ENCODE measurements at places on chromosomes 12 and 14.
A peak's percentile ranks its signal among the peaks of the same experiment; 100 is the strongest.

- no peak for DNase-seq
These were observed 462.6 kb downstream of the PRKD1 start for GRCh38 chr14:29465095-29465494.

GRCh38 chr12:76765598-76765997, 1.7 kb downstream of the ZDHHC17 start:
- no peak for DNase-seq

- no peak for DNase-seq
These were observed 542.7 kb upstream of the LMO3 start for GRCh38 chr12:17148706-17149105.

DNA sequence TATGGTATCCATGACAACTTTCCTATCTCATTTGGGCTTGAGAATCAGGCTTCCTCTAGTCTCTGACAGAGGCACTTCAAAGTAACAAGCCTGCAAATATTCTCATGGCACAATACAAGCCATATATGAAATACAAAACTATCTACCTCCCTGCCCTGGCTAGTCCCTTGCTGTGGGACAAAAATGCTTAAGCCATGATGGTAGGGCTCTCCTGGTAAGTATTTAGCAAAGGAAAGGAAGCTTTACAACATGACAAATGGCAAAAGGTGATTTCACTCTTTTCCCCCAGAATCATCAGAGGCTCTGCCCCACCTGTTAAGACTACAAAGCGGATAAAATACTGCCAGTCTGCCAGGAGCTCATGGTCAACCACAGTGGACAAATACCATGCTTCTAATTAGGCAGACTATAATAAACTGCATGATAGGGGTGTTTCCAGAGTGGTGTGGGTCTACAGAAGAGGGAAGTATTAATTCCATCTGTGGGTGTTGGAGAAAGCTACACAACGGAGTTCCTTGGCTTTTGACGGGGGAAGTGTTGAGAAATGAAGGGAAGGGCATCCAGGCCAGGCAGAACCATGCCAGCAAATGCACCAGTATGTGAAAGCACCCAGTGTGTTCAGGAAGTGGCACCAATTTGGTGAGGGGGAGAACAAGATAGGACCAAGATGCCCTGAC, 92.9 kb downstream of the SPTSSA start:
- no peak for DNase-seq

DNA sequence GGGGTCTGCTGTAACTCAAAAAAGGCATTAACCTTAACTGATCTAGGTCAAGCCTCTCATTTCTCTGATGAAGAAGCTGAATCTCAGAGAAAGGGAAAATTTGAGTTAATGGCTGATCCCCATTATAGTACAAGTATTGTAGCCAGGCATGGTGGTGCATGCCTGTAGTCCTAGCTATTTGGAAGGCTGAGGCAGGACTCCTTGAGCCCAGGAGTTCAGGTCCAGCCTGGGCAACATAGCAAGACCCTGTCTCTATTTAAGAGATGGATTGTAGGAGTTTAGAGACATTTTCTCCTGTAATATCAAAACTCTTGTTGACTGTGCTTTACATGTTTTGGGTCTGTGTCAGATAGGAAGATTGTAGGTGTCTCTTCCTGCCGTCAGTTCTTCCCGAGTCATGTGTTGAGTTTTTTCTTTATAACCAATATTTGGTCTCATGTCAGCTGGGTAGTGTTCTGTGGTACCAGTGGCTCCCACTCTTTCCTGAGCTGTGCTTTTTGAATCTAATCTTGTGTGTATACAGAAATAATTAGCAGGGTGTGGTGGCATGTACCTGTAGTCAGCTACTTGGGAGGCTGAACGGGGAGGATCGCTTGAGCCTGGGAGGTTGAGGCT, 8.6 kb downstream of the COPZ1 start:
- no peak for DNase-seq

DNA sequence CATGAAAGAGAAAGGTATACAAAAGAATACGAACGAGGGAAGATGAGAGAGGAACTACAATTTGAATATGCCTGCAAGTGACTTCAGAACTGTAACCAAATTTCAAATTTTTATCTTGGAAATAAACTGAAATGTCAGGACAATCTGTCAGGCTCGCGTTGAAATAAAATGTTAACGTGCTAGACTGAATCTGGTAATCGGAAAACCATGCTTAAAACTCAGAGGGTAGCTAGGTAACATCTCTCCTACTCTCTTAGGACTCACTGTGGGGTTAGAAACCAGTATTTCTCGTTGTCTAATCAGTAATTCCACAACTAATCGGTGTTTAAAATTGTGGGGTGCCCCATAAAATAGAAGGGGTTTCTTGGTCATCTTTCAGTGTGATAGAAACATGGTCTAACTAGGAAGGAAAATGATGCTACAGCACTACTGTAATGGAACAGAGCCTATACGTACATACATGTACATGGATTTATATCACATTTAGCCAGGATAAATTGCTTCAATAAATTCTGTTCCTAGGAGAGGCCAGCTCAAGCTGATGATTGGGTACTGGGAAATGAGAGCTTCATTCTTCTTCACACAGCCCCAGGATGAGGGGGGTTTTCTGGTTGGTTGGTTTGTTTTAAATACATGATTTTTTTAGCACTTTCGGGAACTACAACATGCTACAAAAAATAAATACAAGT, 23.9 kb downstream of the ATF7 start:
- no peak for DNase-seq

- DNase-seq: no peak
These were observed 122.2 kb downstream of the DAAM1 start for GRCh38 chr14:59310633-59311032.

- DNase-seq: no peak
These were observed 2.3 kb upstream of the CEBPE start for GRCh38 chr14:23121361-23121771.

DNA sequence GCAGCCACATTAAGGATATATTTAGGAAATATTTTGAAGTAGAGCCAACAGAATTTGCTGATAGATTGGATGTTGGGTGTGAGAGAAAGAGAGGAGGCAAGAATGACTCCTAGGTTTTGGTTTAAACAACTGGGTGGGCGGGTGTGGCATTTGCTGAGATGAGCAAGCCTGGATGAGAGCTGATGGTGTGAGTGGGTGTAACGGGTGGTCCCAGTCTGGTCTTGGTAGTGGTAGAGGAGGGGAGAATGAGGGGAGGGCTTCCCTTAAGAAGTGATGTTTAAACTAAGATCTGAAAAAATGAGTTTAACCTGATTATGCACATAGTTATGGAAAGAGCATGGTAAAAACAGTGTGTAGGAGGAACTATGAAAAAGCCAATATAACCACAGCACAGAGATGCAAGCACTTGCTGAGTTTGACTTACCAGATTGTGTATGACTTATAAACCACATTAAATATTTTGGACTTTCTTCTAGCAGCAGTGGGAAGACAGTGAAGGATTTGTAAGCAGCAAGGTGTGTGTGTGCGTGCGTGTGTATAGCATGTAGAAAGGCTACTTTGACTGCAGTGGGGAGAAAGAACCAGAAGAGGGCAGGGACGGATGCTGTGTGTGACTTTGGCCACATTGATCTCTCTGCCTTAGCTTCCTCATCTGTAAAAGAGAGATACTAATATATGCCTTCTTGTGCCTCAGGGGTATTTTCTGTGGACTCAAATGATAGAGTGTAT, 139.7 kb downstream of the PRIMA1 start:
- no peak for DNase-seq

- DNase-seq: no peak
These were observed 470.3 kb downstream of the FOXG1 start for GRCh38 chr14:29236848-29237247.

DNA sequence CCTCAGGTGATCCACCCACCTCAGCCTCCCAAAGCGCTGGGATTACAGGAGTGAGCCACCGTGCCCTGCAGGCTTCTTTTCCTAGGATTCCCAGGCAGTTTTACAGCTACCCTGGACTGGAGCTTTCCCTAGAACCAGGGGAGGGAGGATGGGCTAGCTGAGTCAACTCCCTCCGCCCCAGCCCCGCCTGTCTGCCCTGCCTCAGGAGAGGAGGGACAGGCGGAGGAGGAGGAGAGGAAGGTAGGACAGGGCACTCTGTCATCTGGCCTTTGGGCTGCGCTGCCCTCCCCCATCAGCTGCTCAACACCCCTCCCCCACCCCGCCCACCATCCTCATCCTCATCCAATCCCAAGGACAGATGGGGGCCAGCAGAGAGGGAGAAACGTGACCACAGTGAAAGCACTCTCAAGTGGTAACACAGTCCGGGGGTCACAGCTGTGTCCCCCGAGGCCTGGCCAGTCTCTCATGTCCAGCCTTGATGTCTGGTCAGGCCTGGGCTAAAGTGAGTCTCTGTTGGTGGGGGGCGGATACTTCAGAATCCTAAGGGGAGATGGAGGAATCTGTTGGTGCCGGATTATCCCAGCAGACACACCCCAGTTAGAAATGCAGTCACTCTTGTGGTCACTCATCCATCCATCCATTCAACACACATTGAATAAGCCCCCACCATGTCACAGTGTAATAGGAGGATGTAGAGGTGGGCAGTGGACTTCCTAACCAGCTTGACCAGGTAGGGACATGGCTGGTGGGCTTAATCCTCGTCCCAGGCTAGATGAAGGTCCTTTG, 12.3 kb downstream of the FIGNL2 start:
- no peak for DNase-seq

- DNase-seq: no peak
These were observed 39.7 kb downstream of the DHRS2 start for GRCh38 chr14:23675906-23676305.

DNA sequence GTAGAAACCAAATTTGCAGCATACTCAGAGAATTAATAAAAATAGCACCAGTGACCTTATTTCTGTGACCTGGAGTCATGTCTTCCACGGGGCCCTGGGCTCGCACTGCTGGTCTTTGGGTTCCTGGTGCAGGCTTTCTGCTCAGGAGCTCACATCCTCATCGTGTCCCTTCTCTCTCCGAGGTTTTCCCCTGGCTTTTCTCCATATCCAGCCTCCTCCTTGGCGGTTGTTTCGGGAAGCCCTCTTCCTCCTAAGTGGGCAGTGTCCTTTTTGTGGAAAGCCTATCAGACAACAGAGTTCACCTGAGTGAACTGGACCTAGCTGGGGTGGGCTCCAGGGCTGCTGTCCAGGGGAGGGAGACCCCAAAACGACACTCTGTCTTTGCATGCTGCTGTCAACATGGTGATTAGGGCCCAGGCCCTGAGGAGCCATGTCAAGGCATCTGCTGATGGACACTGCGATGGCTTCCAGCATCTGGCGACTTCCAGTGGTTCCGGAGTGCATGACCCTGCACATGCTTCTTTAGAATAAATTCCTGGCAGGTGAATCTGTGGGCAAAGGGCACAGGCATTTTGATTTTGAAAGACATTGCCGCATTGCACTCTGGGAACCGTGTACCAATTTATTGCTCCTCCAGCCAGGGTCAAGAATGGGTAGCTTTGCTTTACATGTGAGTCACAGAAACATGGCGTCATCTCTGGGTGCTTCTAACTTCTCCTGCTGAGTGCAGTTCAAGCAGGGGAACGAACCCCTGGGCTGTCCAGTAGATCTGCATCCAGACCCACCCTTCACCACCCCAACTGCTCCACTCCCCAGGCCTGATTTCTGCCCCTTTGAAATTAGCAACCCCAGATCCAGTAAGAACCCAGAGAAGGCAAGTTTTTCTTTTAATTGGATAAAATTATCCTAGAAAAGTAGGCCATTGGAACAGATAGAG, 136.8 kb downstream of the ADGRD1 start:
- no peak for DNase-seq

DNA sequence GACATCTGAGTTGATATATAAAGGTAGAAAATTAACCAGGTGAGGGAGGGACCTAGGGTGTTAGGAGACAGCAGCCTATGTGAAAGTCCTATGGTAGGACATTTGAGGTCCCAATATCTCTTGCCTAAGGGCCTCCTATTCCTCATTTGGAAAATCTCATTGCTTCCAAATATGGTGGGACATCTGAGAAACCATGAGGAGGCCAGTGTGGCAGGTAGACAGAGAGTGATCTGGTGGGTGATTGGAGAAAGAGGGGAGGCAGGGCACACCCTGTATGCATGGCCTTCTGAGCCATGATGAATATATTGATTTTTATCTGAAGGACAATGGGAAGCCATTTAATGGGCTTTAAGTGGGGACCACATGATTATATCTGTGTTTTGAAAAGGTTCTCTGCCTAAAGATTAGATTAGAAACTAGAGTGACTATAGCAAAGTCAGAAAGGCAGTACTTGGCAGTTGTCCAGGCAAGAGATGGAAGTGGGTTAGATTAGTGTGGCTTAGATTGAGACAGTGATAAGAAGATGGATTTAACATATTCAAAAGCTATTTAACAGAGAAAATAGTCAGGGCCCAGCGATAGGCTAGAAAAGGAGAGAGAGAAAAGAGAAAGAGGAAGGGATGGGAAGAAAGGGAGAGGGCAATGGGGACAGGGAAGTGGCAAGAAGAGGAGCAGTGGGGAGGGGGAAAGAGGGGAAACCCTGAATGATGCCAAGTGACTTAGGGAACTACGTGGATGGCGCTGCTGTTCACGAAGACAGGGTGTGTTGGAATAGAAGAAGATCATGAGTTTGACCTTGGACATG, 237.2 kb upstream of the SRRM4 start:
- no peak for DNase-seq

- DNase-seq: no peak
These were observed 38.8 kb downstream of the SLC15A5 start for GRCh38 chr12:16238661-16239060.

GRCh38 chr12:105271364-105271763, 35.4 kb upstream of the APPL2 start:
- no peak for DNase-seq

GRCh38 chr14:47191700-47192099, 483.7 kb downstream of the MDGA2 start:
- no peak for DNase-seq

- no peak for DNase-seq
These were observed 63.3 kb upstream of the TBX3 start for GRCh38 chr12:114747012-114747858.

DNA sequence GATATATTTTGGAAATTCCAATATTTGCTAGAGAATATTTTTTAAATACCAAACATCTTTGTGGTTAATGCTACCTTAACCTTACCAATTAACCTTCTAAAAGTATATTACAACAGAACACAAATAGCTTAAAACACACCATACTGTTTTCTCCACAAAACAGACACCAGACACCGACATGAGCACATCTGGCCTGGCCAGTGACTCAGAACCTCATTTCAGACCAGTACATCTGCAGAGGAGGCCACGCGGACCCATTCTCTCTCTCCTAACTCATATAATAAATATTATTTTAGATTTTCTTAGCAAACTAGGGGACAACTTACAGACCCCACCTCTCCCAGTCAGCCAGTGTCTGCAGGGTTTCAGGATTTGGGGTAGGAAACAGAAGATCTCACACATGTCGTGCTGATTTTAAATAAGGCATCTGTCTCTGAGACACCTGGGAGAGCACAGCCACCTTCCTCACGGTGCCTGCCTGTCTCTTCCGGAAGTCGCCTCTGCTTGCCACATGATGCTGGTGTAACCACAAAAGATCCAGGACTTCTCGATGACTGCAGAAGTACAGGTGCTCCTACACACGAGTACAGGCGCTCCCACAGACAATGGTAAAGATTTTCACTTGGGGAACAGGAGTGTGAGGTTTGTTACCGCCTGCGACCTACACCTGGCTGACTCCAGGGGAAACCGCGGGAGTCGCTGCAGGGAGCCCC, 9.7 kb upstream of the ANKLE2 start:
- DNase-seq: peak; percentile 58

GRCh38 chr14:76081642-76082041, 70.1 kb upstream of the GPATCH2L start:
- DNase-seq: no peak

GRCh38 chr12:21656905-21657325, 727 bp downstream of the LDHB start:
- DNase-seq: peak; percentile 46

GRCh38 chr12:116880817-116881324, 370 bp downstream of the HRK start:
- DNase-seq: peak; percentile 9
